ENCODE measurements at places on chromosomes 4 and X.
A peak's percentile ranks its signal among the peaks of the same experiment; 100 is the strongest.

GRCh38 chr4:46508216-46508615 lies 118.3 kb upstream of the GABRA2 start:
- DNase-seq = no peak

GRCh38 chrX:69389101-69389501 lies 115.0 kb upstream of the NALF2 start:
- DNase-seq = no peak

- no peak for DNase-seq
These were observed 146.3 kb upstream of the DMD start for GRCh38 chrX:33357606-33358005.

GRCh38 chrX:103687073-103687695 lies 685 bp upstream of the MORF4L2 start:
- peak; percentile 82 for DNase-seq

DNA sequence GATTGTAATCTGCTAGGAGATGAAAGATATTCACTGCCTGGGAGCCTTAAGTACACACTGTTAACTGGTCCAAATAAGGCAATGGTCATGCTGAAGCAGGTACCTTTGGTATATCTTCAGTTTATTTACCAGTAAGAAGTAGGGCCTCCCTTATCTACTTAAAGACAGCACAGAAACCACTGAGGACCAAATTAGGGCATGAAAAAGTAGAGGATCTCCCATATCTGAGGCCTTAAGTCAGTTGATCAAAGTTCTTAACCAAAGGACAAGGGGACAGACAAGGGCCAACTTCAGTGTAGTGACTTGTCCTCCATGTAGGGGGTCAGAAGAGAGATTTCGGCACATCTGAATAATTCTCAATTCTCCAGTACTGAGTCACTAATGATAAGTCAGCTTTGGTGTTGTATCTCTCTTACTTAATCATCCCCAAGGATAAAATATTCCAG lies 59.1 kb downstream of the AMELX start:
- DNase-seq = no peak

DNA sequence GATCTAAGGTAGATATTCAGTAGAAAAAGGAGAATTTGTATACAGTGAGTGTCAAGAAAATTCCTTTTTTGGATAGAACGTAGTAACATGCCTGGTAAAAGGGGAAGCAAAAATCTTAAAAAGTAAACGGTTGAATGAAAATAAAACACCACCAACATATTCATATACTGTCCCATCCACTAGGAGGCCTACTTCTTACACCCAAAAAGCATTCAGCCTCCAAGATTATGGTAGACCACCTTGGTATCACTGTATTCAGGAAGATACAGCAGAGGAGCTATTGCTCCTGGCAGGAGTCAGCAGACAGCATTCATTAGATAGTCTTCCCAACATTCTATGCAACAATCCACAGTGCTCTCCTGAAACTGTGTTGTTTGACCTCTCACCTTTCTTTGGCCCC lies 274.6 kb upstream of the MAGEB2 start:
- DNase-seq = no peak

DNA sequence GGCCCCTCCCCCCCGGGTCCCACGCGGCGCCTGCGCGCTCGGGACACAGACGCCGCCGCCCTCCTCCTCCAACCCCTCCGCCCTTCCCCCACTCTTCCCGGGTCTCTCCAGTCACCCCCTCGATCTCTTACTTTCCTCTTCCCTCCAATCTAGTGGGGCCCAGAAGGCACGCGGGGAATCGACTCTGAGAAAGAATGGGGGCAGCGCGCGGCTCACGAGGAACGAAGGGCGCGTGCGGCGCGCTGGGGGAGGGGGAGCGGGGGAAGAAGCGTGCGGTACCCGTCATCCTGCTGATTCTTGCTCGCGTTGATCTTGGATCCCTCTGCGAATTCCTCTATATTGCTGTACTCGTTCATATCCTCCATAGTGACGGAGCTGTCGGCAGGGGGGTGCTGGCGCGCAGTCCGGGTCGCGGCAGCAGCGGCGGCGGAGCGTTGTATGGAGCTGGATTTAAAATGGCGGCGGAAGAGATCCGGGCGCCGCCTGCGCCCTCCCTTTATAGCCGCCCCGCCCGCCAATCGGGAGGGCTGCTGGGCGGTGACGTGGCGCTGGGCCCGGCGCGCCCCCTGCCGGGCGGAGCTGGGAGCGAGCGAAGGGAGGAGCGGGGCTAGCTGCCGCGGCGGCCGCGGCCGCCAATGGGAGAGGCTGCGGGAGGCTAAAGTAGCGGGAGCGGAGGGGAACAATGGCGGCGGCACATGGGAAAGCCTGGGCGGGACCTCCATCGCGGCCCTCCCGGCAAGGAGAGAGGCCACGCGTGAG lies 1.1 kb downstream of the HNRNPDL start:
- peak; percentile 68 for DNase-seq

DNA sequence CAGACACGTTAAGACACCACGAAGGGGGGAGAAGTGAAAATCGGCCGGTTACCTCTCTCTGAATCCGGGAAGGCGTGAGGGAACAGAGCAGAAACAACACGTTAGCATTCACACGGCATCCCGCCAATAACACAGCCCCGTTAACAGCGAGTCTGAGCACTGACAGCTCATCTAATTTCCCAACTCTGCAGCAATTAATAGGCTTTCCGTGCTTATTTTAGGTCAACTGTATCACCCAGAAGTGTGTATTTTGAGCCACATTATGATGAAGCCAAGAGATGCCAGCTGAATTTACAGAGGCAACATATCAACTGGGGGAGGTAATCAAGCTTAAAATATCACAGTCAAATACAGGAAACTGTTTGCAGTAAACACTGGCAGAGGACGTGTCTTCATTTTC lies 92.6 kb downstream of the NSUN7 start:
- DNase-seq = no peak

Data from activated CD8-positive, alpha-beta memory T cell treated with anti-CD3 and anti-CD28 coated beads for 1 hour (primary cell).